ENCODE measurements at places on chromosomes 13 and 19. TPM values are rescaled to one million over a fixed set of nuclear protein-coding genes. Genes with fewer than 3 reads are reported as not detected.
A peak's percentile ranks its signal among the peaks of the same experiment; 100 is the strongest.

Gene CAMSAP3
- total RNA-seq = 1.0 TPM

Gene ZNF714
- total RNA-seq = 13.6 TPM

Gene MBD3L3
- not detected for total RNA-seq

Gene TEX29
- total RNA-seq = 0.36 TPM

Gene GPALPP1
- total RNA-seq = 34.2 TPM

DNA sequence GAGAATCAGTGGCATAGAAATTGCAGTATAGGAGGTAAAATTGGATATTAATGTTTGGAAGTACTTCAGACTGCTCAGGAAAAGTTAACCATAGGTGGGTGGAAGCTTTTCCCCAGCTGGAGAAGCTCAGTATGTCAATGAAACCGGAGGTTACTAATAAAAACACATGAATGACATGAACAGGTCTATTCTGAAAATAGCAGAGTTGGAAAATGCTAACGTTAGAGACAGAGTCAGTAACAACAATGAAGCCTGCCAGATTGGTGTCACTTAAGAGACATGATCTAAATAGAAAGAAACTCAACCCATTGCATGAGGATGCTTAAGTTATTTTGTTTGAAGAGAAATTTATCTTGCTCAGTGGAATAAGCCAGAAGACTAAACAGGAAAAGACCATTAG, 364.5 kb downstream of the DNAJC15 start:
- no peak overlapping the region for H3K27ac ChIP-seq
- no peaks in the 10 kb centered on the region for H3K4me1 ChIP-seq
- H3K4me3 ChIP-seq = no peak overlapping the region
- no peaks in the 10 kb centered on the region for H3K27me3 ChIP-seq
- no peaks in the 10 kb centered on the region for H3K36me3 ChIP-seq

GRCh38 chr19:55539090-55539984, 2.4 kb upstream of the SBK2 start:
- H3K4me3 ChIP-seq = no peak overlapping the region
- no peaks in the 10 kb centered on the region for H3K36me3 ChIP-seq
- H3K4me1 ChIP-seq = no peaks in the 10 kb centered on the region

DNA sequence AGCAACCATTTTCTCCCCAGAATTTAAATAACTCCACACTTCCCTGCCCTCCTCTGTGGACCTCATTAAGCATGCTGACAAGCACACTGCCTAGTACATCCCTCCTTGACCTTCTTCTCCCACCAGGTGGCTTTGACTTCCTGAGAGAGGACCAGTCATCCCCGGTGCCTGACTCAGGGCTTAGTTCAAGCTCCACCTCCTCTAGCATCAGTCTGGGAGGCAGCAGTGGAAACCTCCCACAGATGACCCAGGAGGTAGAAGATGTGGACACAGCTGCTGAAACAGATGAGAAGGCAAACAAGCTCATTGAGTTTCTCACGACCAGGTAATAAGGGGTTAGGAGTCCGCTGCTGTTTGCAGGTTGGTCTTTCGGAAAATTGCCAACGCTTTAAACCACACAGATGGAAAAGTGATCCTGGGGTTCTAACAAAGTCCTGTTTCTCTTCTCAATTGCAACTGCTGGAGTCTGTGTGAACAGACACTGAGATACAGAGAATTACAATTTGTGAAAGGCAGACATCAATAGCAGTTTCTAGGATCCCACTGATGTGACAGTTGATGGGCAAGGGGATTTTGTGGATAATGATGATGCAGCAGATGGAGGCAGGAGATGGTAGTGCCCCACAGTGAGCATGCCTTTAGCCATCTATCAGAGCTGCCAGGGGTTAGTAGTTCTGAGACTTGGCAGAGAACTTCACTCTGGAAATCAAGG, 86.7 kb downstream of the ZAR1L start:
- no peaks in the 10 kb centered on the region for H3K4me1 ChIP-seq
- H3K4me3 ChIP-seq = no peak overlapping the region
- H3K27me3 ChIP-seq = no peaks in the 10 kb centered on the region
- H3K27ac ChIP-seq = no peak overlapping the region
- DNase-seq = no peak
- H3K36me3 ChIP-seq = peaks cover 3% of the 10 kb centered on the region

GRCh38 chr13:77040076-77040475, 13.1 kb upstream of the FBXL3 start:
- H3K27me3 ChIP-seq = no peaks in the 10 kb centered on the region
- no peak for DNase-seq
- no peak overlapping the region for H3K4me3 ChIP-seq

GRCh38 chr13:107144432-107144831, 576.5 kb upstream of the ARGLU1 start:
- no peaks in the 10 kb centered on the region for H3K36me3 ChIP-seq
- H3K4me1 ChIP-seq = no peaks in the 10 kb centered on the region
- H3K27ac ChIP-seq = no peak overlapping the region
- no peak overlapping the region for H3K4me3 ChIP-seq
- H3K27me3 ChIP-seq = no peaks in the 10 kb centered on the region

DNA sequence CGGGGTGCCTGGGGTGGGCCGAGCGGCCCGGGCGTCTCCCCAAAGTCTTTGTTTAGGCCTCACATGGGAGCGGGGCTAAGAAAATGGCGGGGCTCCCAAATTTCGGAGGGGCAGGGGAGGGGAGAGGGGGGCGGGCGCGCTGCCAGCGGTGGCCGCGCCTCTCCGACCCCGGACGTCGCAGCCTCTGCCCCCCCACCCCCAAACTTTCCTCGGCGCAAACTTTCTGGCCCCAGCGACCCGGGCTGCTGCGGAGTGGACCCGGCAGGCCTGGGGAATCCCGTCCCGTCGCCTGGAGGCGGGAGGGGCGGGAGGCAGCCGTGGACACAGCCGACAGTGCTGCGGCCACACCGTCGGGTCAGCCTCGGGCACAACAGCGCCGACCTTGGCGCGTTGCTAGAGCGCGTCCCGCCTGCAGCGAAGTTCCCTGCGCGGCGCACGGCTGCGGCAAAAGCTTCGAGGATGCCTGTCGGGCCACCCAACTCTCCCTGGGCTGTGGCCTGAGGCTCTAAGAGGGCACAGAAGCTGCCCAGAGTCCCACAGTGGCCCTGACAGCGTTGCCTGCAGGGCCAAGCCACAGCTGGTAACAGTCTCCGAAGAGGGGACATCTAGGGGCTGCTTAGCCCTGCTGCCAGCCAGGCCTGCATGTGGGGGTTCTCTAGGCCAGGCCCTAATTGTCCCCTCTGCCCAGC, 1.3 kb downstream of the NFIX start:
- H3K36me3 ChIP-seq = no peaks in the 10 kb centered on the region
- no peak overlapping the region for H3K27ac ChIP-seq
- H3K4me3 ChIP-seq = peak overlapping the region; percentile 35
- peaks cover 3% of the 10 kb centered on the region for H3K4me1 ChIP-seq

- H3K27ac ChIP-seq = no peak overlapping the region
- H3K4me3 ChIP-seq = no peak overlapping the region
- DNase-seq = no peak
- H3K36me3 ChIP-seq = no peaks in the 10 kb centered on the region
These were observed 86.2 kb downstream of the CAB39L start for GRCh38 chr13:49357694-49358093.

- H3K27me3 ChIP-seq = no peaks in the 10 kb centered on the region
- no peaks in the 10 kb centered on the region for H3K36me3 ChIP-seq
- no peak overlapping the region for H3K4me3 ChIP-seq
- H3K4me1 ChIP-seq = no peaks in the 10 kb centered on the region
- DNase-seq = peak; percentile 34
- H3K27ac ChIP-seq = no peak overlapping the region
These were observed 7.5 kb downstream of the ZNF610 start for GRCh38 chr19:52343548-52343947.

DNA sequence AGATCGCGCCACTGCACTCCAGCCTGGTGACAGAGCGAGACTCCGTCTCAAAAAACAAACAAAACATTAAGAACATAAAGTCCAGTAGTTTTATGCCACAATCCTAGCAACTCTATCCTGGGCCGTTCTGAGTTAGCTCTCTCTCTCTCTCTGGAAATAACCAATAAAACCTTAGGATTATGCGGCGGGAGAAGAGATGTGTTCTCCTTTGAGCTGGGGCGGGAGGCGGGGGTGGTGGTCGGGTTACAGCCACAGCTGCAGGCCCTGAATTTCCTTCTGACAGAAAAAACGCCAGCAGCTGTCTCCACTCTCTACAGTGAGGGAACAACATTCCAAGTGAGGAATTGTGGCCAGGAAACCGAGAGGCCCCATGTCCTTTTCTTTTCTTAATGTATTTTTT, 9.1 kb upstream of the PNMA8A start:
- H3K4me3 ChIP-seq = no peak overlapping the region
- no peaks in the 10 kb centered on the region for H3K36me3 ChIP-seq
- H3K27me3 ChIP-seq = peaks cover 36% of the 10 kb centered on the region
- no peak for DNase-seq

DNA sequence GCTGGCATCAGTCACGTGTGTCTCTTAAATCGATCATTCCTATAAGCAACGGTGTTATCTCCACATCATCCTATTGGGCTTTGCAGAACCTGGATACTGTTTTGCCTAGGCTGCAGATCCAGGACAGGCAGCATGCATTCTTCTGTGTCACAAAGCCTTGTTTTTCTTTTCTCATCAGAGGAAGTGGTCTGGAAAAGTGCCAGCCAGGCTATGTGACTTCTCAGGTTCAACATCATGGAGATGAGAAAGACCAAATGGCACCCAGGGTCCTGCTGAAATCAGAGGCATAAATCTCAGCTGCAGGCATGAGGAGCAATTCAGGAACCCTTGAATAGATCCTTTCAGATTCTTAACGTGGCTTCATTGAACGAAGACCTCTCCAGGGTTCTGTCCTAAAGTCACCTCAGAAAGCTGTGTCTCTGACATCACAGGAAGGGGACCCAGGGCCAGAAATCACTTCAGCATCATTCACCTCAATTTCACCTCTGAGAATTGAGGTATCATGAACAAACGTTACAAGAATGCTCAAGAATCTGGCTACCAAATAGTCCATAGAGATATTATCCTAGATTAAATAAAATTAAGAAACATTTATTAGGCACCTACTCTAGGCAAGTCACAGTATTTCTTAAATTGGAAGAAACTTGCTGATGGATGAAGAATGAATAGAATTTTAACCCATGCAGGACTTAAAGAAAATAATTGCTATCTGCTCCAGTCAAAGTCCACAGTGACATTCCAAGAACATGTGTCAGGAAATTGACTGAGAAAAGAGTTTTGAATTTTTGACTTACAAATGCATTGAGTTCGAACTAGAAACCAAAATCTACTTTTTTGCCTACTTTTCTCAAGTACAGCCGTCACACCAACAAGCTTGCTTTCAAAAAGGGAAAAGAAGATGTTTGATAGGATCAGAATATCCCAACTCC, 124.1 kb downstream of the COG6 start:
- no peaks in the 10 kb centered on the region for H3K27me3 ChIP-seq
- peaks cover 9% of the 10 kb centered on the region for H3K4me1 ChIP-seq
- no peaks in the 10 kb centered on the region for H3K36me3 ChIP-seq
- H3K27ac ChIP-seq = no peak overlapping the region
- peak; percentile 53 for DNase-seq

DNA sequence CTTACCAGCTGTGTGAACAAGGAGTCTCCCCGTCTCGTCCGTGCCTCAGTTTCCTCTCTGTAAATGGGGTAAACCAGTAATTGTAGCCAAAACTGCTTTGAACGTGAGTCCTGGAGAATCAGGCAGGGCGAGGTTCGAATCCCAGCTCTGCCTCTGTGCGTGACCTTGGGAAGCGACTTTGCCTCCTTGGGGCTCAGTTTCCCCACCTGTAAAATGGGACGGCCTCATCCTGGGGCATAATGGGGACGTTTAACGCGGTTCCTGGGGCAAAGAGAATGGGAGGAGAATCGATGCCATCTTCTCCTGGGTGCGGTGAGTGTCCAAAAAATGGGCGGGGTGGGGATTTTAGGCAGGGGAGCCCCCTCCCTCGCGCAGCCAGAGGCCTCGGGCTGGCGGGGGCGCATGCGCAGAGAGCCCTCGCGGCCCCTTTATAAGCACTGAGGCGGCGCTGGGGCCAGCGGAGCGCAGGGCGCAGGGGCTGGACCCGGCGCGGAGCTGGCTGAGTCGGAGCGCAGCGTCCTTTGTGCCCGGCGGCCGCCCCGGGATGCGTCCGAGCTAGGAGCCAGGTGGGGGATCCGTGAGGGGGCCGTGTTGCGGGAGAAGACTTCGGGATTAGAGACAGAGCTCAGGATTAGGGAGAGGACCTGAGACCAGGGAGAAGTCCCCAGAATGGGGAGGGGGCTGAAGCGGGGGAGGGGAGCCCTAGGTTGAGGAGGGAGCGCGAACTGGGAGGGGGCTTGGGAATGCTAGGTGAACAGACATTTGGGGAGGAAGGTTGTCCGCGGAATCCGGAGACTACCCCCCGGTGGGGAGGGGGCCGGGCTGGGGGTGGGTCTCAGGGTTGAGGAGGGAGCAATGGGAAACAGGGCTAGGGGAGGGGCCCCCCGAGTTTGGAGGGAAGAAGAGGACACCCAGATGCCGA, at the start of gene NCAN:
TSS of gene NCAN (plus strand) at position 460 of the 922 bp plus-strand sequence. CDS start 4,996 bp downstream, outside the sequence.
- no peak within 1 kb of the TSS for H3K27ac ChIP-seq
- no peaks in the 10 kb centered on the region for H3K36me3 ChIP-seq

DNA sequence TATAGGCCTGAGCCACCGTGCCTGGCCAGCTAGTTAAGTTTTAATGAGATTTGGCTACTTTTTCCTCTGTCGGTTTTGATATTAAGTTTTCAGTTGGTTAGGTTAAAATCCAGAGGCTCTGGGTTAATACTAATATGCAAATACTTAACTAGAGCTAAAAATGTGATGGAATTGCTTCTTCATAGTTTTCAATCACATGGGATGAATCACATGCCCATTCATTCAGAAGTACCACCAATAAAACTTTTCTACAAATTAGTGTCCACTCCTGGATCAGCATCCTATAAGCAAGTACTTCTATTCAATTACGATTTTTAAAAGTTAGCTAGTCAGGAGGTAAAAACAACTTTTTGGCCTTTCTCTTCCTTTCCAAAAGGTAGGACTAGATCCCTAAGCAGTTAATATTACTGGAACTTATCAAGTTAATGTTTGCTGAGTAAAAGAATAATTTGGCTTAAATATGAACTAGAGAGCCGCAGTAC, 4.3 kb downstream of the SLC25A30 start:
- H3K36me3 ChIP-seq = peaks cover 8% of the 10 kb centered on the region
- DNase-seq = no peak
- H3K27me3 ChIP-seq = no peaks in the 10 kb centered on the region
- peaks cover 29% of the 10 kb centered on the region for H3K4me1 ChIP-seq
- no peak overlapping the region for H3K4me3 ChIP-seq

GRCh38 chr19:7815325-7815724, 14.7 kb upstream of the EVI5L start:
- H3K36me3 ChIP-seq = no peaks in the 10 kb centered on the region
- peak overlapping the region; percentile 44 for H3K27ac ChIP-seq
- peaks cover 3% of the 10 kb centered on the region for H3K4me1 ChIP-seq
- H3K4me3 ChIP-seq = peak overlapping the region; percentile 1
- no peak for DNase-seq

- no peak overlapping the region for H3K27ac ChIP-seq
- H3K4me1 ChIP-seq = no peaks in the 10 kb centered on the region
- H3K36me3 ChIP-seq = peaks cover 7% of the 10 kb centered on the region
- no peaks in the 10 kb centered on the region for H3K27me3 ChIP-seq
- DNase-seq = no peak
- H3K4me3 ChIP-seq = no peak overlapping the region
These were observed 12.8 kb downstream of the IQCN start for GRCh38 chr19:18261474-18261873.
